Endothelial cell of coronary artery (primary cell): ENCODE measurements at places on chromosomes 3 and 15. TPM values are rescaled to one million over a fixed set of nuclear protein-coding genes. Genes with fewer than 3 reads are reported as not detected.

POLG gene
- 75.5 and 111 TPM in 2 replicates for total RNA-seq

SPSB4 gene
- not detected in 2 replicates for total RNA-seq

CHRM5 gene
- total RNA-seq: under 0.01 TPM in 1 of 2 replicates, not detected in the other

CLDN18 gene
- total RNA-seq: not detected in 2 replicates

FAM174B gene
- total RNA-seq: 0.90 and 2.8 TPM in 2 replicates

TPRG1 gene
- 0.19 and 0.27 TPM in 2 replicates for total RNA-seq

LYZL4 gene
- 0.18 TPM in 1 of 2 replicates, not detected in the other for total RNA-seq

CEP19 gene
- total RNA-seq: 1.3 and 2.4 TPM in 2 replicates
